Right renal cortex interstitium (tissue), 3 donors: ENCODE measurements at places on chromosomes 5 and 9. TPM values are rescaled to one million over a fixed set of nuclear protein-coding genes. Genes with fewer than 3 reads are reported as not detected.

The TPM2 gene
- polyA plus RNA-seq, result 147 TPM

The ANKRD18A gene
- polyA plus RNA-seq, result 3.4 TPM

The PRELID1 gene
- 105 TPM for polyA plus RNA-seq

The NTRK2 gene
- 132 TPM for polyA plus RNA-seq
